ENCODE measurements at places on chromosomes 12 and 14.

GRCh38 chr12:55619354-55620138, 17.1 kb upstream of the OR10P1 start:
- DNase-seq = peak; percentile 84

- no peak for DNase-seq
Measured at GRCh38 chr14:87312894-87313205, 680.1 kb downstream of the GALC start.

GRCh38 chr12:26425587-26426260, 230.4 kb downstream of the SSPN start:
- DNase-seq = no peak

- DNase-seq = no peak
Measured at GRCh38 chr12:115609347-115609746, 668.1 kb downstream of the MED13L start.

DNA sequence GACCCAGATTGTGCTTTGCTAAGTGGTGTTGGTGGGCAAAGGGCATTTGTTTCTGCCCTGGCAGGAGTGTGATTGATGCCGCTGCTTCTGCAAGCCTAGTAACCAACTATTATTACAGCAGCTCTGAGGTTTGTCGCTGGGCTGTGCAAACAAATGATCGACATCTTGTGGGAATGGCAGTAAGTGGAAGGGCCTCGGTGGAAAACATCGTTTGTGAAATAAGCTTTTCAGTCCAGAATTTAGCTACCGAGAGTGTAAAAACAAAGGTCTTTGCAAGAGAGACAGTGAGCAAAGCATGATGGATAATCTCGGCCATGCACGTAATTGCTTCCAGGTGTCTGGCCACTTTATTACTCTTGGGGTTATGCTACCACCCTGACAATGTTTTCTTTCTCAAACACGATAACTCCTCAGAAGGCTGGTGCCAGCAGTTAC, 397.7 kb upstream of the PRICKLE1 start:
- DNase-seq = no peak

DNA sequence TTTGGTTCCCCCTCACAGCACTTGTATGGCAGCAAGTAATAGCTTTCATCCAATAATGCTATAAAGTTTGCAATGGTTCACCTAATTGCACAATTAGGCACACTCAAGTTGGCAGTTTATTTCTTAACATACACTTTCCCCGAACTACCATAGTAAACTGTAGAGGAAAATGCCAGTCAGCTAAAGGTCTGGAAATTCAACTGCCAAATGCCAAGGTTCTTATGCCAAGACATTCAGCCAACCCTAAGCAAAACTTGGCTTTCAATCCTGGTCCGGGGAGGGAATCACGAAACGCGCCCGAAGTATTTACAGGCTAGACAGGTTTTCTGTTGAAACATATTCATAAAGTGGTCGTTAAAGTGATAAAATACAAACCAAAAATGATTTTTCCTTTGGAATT, 1512.4 kb upstream of the FLRT2 start:
- DNase-seq = no peak

DNA sequence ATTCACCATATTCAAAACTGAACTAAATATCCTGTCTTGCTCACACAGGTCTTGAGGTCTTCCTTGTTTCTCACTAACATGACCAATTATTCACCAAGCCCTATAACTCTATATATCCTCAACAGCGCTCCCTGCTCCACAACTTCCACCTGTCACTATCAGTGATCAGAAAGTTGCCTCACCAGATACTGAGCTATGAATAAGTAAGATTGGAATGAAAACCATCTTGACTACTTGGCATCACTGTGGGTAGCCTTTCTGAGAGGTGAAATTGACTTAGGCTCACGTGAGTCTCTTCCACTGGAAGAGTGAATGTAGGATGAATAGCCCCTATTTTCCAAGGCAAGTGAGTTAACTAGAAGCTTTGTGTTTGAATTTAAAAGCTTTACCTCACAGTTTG, 167.1 kb downstream of the PIK3C2G start:
- no peak for DNase-seq

GRCh38 chr14:52949711-52950409, 990 bp downstream of the FERMT2 start:
- DNase-seq = no peak

- DNase-seq = no peak
Measured at GRCh38 chr12:131276501-131277185, 322.9 kb downstream of the ADGRD1 start.

DNA sequence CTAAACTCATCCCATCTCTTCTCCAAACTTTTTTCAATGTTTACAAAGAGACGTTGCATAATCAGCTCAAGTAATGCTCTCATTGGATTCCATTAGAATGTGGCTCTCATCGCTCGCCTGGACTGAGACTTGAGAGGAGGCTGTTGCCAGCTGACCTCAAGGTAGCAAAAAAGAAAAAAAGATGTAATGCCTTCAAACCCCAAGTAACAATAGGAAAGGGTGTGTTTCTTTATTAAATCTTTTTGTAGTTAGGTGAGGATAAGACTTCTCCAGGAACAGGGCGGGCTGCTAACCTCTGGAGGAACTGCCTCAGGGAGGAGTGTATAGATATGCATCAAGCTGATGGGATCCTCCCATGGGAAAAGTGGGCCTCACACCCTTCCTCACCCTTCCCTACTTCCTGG, 956 bp upstream of the PTHLH start:
- DNase-seq = no peak

DNA sequence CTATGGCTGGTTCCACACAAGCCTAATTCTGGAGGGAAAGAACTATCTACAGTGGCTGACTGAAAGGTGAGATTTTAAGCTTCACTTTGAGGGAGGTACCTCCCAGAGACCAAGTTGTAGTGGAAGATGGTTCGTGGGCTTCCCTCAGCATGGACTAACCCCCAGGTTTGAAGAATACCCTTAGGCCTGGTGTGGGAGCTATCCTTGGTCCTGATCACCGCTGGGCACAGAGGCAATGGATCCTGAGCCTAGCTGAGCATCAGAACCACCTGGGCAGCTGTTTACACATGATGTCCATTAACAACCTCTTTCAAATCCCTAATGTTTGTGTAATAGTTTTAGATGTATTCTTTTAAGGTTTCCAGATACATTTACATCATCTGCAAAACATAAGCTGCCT, 10.3 kb downstream of the DAO start:
- DNase-seq = no peak

DNA sequence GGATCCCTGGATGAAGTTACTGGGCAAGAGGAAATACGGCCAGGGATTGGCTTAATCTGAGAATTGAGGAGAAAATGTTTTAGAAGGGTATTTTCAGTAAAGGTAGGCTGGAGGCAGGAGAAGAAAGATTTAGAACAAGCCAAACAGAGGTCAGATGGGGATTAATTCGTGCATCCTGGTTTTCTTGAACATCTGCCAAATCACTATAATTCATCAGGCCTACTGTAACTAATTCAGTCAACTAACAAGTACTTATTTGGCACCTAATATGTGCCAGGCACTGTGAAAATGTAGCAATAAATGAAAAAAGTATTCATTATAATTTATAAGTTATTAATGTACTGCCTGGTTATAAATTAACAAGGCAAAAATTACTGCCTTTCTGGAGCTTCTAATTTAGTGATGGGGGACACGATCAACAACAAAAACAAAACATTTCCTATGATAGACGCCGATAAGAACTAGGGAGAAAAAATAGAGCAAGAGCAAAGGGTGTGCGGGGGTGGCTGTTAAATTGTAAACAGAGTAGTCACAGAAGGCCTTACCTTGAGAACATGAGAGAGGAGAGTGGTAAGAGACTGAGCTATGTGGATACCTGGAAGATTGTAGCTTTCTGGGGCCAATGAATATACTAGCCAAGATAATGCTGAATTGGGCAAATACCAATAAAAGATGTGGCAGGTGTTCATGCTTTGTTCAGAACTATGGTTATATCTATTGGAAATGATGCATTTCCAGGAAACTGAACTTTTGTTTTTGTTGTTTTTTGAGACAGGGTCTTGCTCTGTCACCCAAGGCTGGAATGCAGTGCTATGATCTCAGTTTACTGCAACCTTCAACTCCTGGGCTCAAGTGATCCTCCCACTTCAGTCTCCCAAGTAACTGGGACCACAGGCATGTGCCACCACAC, 34.0 kb downstream of the DUSP16 start:
- no peak for DNase-seq

- DNase-seq = no peak
Measured at GRCh38 chr12:67952787-67953186, 36.5 kb upstream of the IFNG-AS1 start.

GRCh38 chr12:60501124-60501729, 905.4 kb downstream of the SLC16A7 start:
- DNase-seq = no peak

DNA sequence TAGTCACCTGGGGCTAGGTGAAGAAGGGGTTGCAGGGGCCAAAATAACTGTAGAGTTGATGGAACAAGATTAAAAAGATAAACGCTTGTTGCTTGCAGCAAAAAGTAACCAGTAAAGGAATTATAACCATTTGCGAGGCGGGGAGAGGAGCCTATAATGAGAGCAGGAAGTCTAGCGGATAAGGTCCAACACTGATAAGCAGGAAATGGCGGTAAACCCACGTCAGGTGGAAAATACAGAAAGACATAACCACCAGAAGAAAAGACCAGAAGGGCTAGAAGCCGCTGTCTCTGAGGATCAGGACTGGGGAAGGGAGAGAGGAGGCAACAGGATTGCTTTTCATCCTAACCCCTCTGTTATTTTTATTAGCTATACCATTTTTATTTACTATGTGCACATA, 303.3 kb downstream of the DPF3 start:
- DNase-seq = no peak

- DNase-seq = no peak
Measured at GRCh38 chr14:67491741-67492507, 3.4 kb upstream of the TMEM229B start.

GRCh38 chr12:26097046-26097878, 27.6 kb downstream of the BHLHE41 start:
- peak; percentile 58 for DNase-seq

DNA sequence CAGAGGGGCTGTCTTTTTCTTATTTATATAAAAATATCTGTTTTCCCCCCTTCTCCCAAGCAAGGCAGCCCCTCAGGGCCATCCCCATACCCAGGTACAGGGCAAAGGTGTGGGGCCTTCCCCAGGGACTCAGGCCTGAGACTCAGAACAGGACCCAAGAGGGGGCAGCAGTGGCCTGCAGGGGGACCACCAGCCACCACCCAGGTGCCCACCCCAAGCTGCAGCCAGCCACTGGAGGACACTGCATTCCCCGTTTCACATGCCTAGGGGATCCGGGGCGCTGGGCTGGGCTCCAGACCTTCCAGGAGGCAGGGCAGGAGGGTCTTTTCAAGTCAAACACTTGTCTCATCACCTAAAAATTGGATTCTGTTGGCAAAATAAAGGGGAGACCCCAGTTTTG, 83.3 kb downstream of the SCARB1 start:
- no peak for DNase-seq

- no peak for DNase-seq
Measured at GRCh38 chr14:24313913-24314312, 2.6 kb downstream of the LTB4R start.

DNA sequence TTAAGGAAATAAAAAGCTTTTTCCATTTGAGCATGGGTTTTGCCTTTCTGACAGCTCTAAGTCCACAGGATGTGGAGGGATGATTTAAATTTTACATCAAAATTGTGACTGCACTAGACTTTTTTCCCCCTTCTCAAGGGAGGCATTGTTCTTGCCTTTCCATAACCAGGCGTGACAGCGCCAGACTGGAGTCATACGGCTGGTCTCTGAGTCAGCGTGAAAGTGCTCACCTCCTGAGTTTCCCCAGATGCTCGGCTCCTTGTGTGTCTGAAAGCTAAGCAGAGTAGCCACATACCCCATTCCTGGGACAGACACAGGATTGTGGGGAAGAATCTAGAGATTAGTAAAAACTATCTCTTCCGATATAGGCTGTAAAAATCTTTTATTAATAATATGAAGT, 43.1 kb downstream of the SOX5 start:
- no peak for DNase-seq

GRCh38 chr14:77918448-77918847, 118.5 kb downstream of the ADCK1 start:
- no peak for DNase-seq

- DNase-seq = peak; percentile 10
Measured at GRCh38 chr12:5565933-5566599, 134.2 kb downstream of the NTF3 start.

GRCh38 chr14:42710071-42710470, 1103.4 kb downstream of the LRFN5 start:
- no peak for DNase-seq

- DNase-seq = no peak
Measured at GRCh38 chr12:91769736-91770135, 375.9 kb downstream of the BTG1 start.

DNA sequence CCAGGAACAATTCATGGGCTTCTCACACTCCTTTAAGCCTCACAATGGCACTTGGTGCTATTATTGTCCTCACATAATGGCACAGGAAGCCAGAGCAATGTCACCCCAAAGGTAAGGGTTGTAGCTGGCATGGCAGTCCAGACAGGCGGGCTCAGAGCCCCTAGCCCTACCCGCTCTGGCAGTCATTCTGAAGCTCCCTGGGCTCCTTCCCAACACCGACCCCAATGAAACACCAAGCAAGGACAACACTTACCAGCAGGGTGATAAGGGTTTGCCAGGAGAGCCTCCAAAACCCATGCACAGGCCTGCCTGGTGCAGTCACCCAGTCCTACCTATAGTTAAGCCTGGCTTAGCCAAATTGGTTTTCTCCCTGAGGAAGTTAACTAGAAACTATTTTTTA, 30.8 kb downstream of the MAX start:
- no peak for DNase-seq

- no peak for DNase-seq
Measured at GRCh38 chr14:54039311-54039710, 82.7 kb upstream of the BMP4 start.

- no peak for DNase-seq
Measured at GRCh38 chr14:104996483-104996882, 10.9 kb downstream of the CLBA1 start.

- DNase-seq = no peak
Measured at GRCh38 chr12:63308671-63309070, 157.7 kb upstream of the AVPR1A start.

GRCh38 chr14:92993302-92993701, 70.4 kb downstream of the CHGA start:
- DNase-seq = no peak

- DNase-seq = no peak
Measured at GRCh38 chr12:18908191-18908590, 170.3 kb downstream of the CAPZA3 start.

- DNase-seq = no peak
Measured at GRCh38 chr12:32659908-32660440, 19.1 kb upstream of the DNM1L start.

DNA sequence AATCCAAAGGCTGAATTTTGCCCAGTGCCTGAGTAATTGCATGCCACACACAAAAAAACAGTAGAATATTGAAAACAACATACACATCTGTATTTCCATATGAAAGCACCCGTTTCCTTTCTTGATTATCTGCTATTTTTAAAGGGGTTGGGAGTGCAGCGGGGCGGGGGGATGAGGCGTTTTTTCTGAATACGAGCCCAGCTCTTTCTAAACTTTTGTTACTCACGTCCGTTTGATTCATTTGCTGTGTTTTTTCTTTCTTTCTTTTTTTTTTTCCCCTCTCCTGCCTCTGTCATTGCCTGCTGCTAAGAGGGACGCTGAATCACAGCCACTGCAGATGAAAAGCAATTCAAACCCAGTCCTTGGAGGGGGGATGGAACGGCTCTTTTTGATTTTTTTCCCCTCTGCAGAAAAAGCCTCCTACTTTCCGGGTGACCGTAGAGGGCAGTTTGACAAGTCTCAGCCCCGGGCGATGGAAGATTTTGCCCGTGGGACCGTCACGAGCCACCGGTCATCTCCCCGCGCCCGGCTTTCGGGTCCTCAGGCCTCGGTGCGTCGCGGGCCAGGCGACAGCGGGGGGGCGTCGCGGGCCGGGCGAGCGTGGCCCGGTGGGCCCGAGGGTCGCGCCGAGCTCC, 572 bp upstream of the RASSF8 start:
- DNase-seq = peak; percentile 16
